ENCODE measurements at places on chromosomes 11 and 22.

DNA sequence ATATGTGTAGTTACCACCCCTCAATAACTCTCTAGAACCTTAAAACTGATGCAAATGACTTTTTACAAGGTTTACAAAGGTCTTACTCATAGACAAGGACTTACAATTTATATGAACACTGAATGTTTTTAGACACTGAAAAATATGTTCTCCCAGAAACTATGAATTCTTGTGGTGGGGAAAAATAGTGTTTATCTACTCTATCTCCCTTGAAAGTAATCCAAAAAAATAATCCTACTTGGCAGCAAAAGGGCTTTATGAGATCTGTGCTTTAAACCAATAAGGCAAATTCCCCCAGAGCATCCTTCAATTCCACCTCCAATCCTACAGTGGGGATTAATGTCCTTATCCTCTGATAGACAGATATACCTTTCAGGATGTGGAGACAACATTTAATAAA is 1984.1 kb upstream of the RAG2 start:
- DNase-seq = no peak

GRCh38 chr11:92838759-92839310 is 130.6 kb upstream of the MTNR1B start:
- peak; percentile 40 for DNase-seq

GRCh38 chr11:45106440-45106839 is 40.0 kb upstream of the PRDM11 start:
- DNase-seq = no peak

DNA sequence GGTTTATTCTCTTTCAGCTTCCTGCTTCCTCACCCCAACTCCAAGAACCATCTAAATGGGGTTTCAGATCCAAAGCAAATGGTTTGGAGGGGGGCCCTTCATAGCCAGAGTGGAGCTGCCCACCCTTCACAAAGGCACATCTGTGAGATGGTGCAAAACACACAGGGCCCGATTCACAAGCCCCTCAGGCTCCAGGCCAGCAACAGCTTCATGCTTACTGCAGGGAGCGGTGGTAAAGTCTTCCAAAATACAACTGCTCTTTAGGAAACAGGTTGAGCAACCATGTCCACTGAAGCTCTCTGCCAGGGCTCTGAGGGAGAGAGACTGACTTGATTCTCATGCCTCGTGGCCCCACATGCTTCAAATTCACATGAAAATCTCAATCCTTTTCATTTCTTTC is 213.0 kb upstream of the NARS2 start:
- DNase-seq = no peak

- DNase-seq = no peak
These were observed 32.2 kb upstream of the SHANK2 start for GRCh38 chr11:71284525-71285092.

Data from right renal cortex interstitium (tissue), 3 donors.